ENCODE measurements at places on chromosomes 3 and 15.

- DNase-seq, result no peak
Observed at GRCh38 chr15:62306851-62307504, 141.9 kb upstream of the C2CD4B start.

GRCh38 chr3:30011237-30011803, 595.1 kb upstream of the TGFBR2 start:
- DNase-seq, result no peak

- no peak for DNase-seq
Observed at GRCh38 chr3:101010296-101010695, 17.1 kb upstream of the ABI3BP start.

DNA sequence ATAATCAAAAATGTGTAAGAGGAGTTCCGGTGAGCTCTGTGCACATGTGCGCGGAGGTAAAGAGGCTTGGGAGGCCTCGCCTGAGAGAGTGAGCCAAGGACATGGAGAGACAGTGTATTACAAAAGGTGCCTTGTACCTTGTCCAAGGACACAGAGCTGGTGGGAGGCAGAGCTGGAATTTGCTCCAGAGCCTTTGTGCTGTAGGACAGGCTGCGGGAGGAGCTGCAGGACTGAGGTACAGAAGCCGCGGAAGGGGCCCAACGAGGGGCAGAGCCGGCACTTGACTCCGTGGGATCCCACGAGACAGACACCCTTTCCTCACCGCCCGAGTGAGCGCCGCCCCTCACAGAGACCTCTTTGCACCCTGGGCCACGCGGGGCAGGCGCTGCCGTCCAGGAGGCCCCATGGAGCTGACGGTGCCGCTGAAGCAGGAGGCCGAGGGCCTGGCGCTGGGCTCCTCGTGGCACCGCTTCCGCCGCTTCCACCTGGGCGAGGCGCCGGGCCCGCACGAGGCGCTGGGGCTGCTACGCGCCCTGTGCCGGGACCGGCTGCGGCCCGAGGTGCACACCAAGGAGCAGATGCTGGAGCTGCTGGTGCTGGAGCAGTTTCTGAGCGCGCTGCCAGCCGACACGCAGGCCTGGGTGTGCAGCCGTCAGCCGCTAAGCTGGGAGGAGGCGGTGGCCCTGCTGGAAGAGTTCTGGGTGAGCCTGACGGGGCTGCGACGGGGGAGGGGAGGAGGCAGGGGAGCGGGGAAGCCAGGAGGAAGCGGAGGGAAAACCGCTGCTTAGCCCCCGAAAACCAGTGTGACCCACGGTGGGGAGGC, 68.7 kb downstream of the SLTM start:
- peak; percentile 23 for DNase-seq

DNA sequence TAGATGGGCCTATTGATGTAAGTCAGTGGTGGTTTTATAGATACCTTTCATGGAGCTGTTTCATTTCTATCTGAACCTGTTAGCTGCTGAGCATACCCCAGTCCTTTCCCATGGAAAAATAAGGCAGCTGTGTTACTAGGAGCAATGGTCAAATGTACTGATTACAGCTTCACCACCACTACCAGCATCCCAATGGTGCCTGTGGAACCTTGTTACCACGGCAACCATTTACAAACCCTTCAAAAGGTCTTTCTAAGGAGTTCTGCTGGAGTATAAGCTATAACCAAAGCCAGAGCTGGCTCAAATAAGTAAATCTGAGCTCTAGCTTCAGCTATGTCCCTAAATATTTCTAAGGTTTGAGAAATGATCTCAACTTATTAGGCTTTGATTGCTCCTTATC, 133.4 kb upstream of the ACP3 start:
- no peak for DNase-seq

GRCh38 chr3:177665122-177665808, 468.0 kb upstream of the TBL1XR1 start:
- no peak for DNase-seq

DNA sequence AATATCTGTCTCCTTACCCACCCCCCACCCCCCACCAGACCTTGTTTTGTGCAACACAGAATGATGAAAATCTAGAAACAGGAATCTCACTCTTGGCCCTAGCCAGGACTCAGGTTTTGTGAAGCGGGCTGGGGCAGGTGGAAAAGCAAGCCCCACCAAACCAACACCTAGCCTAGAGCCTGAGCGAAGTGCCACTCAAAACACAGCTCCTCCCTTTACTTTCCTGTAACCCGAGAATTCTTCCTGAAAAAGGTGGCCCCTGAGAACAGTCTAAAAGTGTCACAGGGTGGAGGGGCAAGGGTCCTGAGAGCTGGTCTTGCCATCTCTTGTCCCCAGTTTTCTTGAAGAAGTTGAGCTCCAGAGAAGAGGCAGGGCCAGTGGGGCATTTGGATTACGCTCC, 17.4 kb upstream of the RPUSD3 start:
- DNase-seq, result no peak

DNA sequence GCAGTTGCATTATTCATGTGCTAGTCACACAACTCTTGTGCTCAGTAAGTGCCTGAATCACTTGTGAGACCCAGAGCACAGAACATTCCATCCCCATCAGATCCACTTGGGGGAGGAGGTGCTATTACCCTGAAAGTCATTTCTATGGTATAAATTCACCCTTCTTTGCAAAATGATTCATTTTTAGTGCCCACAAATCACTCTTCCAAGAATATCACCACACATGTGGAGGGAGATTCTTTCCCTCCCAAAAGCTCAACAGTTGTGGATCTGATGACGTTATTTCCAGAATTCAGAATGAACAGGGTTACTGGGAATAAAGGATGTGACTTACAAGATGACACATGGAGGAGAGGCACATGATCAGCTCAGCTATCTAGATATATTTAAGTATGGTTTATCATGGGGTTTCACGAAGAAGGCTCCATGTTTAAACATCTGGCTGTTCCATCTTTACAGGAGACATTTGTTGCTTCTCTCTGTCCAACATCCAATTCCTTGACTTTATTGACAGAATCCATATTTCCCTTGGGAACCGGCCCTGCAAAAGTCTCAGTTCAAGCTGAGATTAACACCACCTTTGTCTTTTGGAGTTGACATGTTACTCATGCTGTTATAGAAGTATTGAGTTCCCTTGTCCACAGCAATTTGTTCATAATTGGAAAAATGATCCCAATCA, 214.2 kb upstream of the PROK2 start:
- no peak for DNase-seq

GRCh38 chr3:157075693-157076420, 84.1 kb downstream of the CCNL1 start:
- DNase-seq, result no peak

- no peak for DNase-seq
Observed at GRCh38 chr3:36147934-36148558, 232.3 kb upstream of the STAC start.

- DNase-seq, result no peak
Observed at GRCh38 chr3:129961141-129961541, 13.4 kb upstream of the TRH start.

DNA sequence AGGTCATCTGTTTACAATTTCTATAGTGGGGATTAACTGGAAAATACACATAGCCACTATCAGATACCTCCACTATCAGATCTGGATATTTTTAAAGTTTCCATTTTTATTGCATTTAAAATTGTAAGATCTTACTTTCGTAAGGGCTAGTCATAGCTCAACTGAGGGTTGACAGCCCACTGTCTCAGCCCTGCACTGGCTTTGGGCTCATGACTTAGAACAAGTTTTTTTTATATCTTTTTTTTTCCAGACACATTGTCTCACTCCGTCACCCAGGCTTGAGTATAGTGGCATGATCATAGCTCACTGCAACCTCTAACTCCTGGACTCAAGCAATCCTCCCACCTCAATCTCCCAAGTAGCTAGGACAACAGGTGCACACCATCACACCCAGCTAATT, 48.8 kb upstream of the DNAJC13 start:
- DNase-seq, result no peak

- DNase-seq, result no peak
Observed at GRCh38 chr3:187629711-187630110, 40.5 kb downstream of the SST start.

DNA sequence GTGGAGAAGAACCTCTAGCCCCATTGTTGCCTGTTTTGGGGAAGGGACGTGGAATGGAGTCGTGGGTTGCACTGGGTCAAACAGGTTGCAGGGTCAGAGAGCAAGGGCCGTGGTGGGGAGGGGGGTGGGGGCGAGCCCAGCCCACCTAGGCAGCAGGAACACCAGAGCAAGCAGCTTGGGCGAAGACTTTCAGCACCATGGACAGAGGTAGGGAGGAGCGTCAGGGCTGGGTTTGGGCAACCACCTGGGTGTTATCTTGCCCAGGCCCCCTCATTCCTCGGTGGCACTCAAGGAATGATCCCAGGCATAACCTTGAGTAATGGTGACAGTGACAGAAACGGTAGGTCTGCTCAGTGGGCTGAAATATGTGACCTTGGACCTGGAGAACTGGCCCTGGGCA, 45.9 kb upstream of the TMEM115 start:
- peak; percentile 40 for DNase-seq

GRCh38 chr15:93348711-93349545, 259.9 kb upstream of the RGMA start:
- DNase-seq, result no peak

DNA sequence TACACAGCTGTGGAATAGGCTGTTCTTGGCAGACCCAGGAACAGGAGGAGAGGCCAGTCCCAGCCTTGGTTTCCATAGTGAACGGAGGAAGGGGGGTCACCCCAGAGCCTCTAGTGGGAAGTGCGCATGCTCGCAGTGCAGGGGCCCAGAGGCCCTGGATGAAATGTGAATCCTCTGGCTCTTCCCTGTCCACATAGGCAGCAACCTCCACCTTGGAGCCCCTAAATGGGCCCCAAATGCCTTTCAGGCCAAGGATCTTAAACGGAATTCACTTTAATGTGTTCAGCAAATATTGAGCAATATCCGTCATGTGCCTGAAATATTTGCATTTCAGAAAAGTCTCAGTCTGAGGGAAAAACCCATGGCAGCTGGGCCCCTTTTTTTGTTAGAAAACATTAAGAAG, 3.3 kb upstream of the NDN start:
- no peak for DNase-seq

- peak; percentile 46 for DNase-seq
Observed at GRCh38 chr3:125125821-125126245, 70.0 kb upstream of the HEG1 start.

DNA sequence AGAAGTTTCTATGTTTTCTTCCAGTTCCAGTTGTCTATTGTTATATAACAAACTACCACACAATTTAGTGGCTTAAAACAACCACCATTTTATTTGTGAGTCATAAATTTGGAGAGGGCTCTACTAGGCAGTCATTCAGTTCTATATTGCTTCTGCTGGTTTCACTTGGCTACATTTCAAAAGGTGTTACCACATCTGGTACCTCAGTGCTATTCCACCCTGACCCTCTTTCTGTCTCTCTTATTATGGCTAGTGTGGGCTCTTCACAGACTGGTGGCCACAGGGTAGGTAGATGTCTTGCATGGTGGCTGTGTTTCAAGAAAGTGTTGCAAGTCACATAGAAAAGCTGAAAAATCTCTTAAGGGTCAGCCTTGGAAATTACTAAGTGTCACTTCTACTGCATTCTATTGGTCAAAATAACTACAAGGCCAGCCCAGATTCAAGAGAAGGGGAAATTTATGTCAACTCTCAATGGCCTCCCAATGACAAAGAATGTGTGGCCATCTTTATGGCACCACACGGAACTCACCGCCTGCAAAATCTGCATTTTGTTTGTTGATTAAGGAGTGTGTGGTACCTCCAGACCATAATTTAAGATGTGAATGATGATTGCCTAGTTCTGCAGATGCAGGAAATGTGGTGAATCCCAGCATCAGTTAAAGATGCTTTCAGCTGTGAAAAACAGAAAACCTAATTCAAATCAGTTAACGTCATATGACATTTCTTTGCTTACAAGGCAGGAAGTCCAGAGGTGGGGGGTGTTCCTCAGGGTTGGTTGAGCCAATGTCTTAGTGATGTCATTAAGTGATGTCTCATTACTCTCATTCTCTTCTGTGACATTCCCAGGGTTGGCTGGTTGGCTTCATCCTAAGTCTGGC, 105.8 kb upstream of the RASGRP1 start:
- DNase-seq, result peak; percentile 59

- no peak for DNase-seq
Observed at GRCh38 chr15:23370578-23370977, 16.0 kb downstream of the GOLGA8S start.

DNA sequence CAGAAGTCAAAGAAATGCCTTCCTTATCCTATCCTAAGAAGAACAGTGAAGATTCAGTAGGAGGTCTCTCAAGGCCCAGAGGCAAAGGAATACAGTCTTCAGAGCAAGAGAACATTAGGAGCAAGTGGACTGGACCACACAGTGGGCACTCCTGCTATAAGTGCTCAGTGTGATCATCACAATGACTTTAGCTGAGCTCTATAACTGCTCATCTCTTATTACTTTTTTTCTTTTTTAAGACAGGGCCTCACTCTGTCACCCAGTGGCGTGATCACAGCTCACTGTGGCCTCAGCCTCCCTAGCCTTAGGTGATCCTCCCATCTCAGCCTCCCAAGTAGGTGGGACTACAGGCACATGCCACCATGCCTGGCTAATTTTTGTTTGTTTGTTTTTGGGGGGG, 48.1 kb downstream of the COL8A1 start:
- DNase-seq, result no peak

DNA sequence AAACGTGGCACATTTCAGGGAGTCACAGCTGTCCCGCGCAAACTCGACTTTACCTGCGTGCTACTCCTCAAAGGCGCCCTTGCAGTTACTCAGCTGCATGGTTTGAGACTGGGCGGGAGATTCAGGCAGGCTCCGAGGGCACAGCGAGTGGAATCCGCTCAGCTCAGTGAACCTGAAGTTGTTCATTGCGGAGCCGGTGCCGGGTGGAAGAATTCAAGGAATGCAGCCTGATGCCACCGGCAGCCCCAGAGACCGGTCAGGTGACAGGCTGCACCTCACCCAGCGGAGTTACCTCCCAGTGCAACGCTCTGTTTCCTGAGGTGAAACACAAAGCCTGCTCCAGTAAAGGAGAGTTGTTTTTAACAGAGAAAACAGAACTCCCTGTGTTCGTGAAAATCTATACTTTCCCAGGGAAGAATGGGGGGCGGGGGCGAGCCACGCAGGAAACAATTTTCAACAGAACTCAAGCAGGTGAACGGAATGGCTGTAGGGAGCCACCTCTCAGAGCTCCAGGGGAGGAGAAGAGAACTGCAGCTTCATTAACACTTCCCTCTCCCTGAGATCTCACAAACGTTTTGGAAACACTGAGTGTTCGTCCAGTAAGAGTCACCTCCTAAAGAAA, 3.8 kb downstream of the VEPH1 start:
- peak; percentile 6 for DNase-seq

GRCh38 chr15:48006031-48006511, 114.7 kb upstream of the SLC24A5 start:
- no peak for DNase-seq

DNA sequence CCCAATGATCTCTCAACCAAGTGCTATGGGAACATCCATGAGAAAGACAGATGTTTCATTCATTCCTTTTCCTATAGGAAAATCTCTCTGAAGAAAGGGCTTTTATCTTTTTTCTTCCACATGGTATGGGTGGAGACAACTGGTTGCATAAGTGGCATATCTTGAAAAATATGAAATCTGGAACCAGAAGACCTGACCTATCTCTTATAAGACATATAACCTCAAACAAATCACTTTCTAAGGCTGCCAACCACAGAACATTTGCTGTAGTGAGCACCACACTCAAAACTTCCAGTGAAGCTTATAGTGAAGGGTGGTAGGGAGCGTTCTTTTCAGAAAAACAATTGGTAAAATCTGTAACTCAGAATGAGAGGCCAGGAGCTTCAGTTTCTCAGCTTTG, 58.5 kb downstream of the SHQ1 start:
- DNase-seq, result no peak
